ENCODE measurements at places on chromosomes 6 and 20.

- no peak for DNase-seq
These were observed 105.3 kb upstream of the BMP5 start for GRCh38 chr6:55980627-55981211.

DNA sequence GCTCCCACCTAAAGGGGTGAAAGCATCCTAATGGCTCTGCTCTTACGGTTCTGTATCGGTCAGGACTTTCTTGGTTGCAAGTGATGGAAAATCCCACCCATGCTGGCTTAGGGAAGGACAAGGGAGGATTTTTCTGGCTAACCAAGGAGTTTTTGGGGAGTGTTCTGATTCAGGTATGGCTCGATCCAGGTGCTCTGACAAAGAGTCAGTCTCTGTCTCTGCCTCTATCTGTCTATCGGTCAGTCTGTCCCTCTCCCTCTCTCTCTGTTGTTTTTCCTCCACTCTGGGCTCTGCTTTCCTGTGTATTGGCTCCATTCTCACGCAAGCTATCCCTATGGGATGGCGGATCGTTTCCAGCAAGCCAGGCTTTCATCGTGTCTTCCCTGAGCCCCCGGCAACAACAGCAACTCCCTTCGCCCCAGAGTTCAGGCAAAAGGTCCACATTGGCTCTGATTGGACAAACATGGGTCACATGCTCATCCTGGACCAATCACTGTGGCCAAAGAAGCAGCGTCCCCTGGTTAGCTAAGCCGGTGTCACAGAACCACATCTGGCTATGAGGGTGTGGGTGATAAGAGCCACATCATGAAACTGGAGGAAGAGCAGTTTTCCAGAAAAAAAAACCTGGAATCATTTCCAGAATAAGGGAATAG, 160.3 kb downstream of the BMP7 start:
- no peak for DNase-seq

GRCh38 chr6:80179695-80180094, 73.2 kb downstream of the BCKDHB start:
- no peak for DNase-seq

DNA sequence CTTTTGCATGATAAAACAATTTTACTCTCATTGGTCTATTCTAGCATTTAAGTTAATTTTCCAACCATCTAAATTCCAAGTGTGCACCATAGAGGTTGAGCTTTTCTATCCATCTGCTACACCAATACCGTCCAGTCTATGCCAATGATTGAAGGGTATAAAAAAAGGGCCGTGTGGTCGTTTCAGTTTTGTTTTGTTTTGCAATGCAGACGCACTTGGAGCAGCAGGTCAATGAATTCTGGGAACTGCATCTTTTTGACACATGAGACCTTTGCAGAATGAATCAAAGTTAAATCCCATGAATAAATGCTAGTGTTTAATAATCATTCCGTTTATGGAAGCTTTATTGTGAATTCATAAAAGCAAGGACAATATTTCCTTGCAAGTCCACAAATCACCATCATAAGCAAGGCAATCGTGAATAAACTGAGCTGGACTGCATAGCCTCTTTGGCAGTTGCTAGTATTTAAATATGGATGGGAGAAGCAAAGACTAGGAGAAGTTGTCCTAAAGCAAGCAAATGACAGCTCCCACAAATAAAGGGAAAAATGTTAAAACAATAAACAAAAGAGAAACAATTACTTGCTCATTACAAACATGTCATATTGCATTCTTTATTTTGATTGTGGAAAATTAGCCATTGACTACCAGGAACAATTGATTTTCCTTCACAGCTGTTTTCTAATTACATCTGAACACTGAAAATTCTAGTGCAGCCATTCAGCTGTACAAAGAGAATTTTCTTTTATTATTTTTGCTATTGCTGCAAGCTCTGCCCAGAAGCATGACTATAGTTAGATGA, 649.7 kb upstream of the GJE1 start:
- DNase-seq, result peak; percentile 28

DNA sequence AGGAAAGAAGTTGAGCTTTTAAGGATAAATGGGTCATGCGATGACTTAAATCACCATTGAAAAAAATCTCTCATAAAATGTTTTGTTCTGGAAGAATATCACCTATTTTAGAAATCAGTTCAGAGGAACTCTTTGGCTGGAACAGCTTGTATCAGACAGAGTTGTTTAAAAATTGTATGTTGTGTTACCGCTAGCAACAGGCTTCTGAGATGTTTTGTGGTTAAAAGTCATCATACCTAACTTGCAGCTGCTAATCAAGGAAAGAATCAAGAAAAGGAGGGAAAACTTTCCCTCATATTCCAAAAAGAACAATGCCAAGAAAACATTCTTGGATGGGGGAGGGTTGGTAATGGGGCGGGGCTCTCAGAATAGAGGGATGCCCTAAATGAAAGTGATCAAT, 220.7 kb upstream of the CITED2 start:
- DNase-seq, result peak; percentile 29

- DNase-seq, result no peak
These were observed 345.9 kb downstream of the TAF4 start for GRCh38 chr20:61719691-61720347.

- DNase-seq, result no peak
These were observed 8.9 kb upstream of the LKAAEAR1 start for GRCh38 chr20:64093013-64093503.

GRCh38 chr6:114064862-114065261, 93.9 kb upstream of the HDAC2 start:
- no peak for DNase-seq

GRCh38 chr20:35398660-35399144, 13.1 kb downstream of the UQCC1 start:
- no peak for DNase-seq

GRCh38 chr6:136127873-136128272, 122.2 kb downstream of the MTFR2 start:
- DNase-seq, result no peak

DNA sequence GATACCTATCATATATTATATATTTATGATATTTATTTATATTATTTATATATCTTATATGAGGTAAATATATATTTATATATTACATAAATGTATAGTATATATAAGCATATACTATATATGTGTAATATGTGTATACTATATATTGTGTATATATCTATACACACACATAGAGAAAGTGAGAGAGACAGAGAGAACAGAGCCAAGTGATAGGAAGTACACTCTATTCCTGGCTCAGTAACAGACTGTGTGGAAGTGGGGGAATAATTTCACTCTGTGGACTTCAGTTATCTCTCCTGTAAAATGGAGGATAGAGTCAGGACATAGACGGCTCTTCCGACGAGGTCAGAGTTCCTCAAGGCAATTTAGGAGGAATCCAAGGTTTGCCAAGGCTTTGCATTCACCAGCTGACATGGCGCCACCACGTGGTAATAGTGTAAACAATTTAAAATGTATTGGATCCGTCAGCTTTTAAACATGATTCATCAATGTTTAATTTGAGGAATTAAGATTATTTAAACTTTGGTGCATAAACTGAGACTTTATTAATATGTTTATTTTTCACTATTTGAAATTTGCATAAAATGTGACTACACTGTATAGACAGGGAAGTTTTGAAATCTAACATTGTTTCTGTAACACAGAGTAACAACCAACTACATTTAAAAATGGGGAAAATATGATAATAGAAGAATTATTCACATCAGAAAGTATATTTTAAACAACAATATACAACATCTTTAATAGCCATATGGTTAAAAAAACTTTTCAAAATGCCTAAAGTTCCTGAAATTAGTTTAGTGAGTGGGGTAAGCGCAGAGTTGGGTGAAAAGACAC, 75.4 kb upstream of the TMEM244 start:
- DNase-seq, result peak; percentile 73

DNA sequence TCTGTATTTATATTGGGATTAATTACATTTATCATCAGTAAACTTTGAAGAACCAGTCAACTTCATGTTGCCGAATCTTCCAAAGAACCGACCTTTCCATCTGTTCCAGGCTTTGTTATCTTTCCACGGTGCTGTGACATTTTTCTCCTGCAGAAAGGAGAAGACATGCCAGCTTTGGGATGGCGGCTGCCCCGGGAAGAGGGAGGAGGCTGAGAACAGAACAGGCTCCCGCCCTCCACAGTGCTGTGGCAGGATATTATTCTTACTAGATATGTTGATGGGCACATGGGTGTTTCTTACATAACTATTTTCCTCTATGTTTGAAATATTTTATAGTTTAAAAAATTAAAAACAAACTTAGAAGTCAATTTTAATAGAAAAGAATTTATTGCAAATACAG, 44.9 kb downstream of the GINS1 start:
- DNase-seq, result no peak

- DNase-seq, result no peak
These were observed 211.8 kb downstream of the CDKAL1 start for GRCh38 chr6:20746024-20746423.

- no peak for DNase-seq
These were observed 83.9 kb downstream of the SOD2 start for GRCh38 chr6:159608961-159609651.

- DNase-seq, result peak; percentile 41
These were observed 24.2 kb upstream of the TMX4 start for GRCh38 chr20:8043687-8044282.

GRCh38 chr20:54123587-54124180, 50.1 kb downstream of the CYP24A1 start:
- no peak for DNase-seq

GRCh38 chr6:12873691-12874090, 157.1 kb downstream of the PHACTR1 start:
- no peak for DNase-seq
